ENCODE measurements at places on chromosomes 3 and 15. TPM values are rescaled to one million over a fixed set of nuclear protein-coding genes. Genes with fewer than 3 reads are reported as not detected.

DNA sequence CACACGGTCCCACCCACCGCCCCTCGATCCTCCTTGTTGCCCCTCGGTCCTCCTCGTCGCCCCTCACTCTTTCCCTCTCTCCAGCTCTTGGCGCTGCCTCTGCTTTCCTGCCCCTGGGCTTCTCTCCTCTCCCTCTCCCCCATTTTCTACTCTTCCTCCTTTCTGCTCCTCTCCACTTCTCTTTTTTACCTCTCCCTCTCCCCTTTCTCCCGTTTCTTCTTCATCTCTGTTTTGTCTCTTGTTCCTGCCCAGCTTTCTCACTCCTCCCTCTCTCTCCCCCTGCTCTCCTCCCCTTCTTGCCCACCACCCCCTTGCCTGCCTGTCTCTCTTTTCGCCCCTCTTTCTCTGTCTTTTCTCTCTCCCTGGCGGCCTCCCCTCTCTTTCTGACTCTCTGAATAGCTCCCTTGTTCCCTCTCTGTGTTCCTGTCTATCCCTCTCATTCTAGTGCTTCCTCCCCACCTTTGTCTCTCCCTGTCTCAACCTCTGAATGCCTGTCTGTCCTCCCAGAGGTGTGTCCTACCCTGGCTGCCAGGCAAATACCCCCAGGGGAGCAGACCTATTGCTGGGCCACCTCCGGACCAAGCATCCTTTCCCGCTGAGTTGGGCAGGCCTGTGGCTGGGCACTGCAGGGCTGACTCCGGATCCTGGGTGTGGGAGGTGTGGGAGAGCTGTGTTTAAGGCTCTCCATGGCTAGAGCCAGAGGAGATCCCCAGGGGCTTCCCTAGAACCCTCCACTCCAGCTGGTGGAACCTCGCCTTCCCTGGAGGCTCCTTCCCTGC is 41.0 kb downstream of the EPHB3 start:
- DNase-seq, result no peak

DNA sequence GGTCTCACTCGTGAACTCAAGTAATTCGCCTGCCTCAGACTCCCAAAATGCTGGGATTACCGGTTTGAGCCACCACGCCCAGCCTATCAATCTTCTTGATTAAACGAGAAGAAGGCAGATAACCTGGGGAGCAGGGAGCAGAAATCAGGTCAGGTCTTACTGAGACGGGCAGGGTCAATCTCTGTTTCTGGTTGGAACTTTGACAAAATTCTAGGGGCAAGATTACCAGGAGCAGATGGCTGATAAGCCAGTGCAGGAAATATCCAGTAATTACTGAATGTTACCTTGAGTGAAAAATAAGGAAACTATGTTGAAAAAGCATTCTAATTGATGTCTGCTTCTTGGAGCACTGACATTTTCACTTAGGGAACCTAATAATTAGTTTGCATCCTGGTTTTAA is 24.4 kb upstream of the GOLM2 start:
- DNase-seq, result no peak

DNA sequence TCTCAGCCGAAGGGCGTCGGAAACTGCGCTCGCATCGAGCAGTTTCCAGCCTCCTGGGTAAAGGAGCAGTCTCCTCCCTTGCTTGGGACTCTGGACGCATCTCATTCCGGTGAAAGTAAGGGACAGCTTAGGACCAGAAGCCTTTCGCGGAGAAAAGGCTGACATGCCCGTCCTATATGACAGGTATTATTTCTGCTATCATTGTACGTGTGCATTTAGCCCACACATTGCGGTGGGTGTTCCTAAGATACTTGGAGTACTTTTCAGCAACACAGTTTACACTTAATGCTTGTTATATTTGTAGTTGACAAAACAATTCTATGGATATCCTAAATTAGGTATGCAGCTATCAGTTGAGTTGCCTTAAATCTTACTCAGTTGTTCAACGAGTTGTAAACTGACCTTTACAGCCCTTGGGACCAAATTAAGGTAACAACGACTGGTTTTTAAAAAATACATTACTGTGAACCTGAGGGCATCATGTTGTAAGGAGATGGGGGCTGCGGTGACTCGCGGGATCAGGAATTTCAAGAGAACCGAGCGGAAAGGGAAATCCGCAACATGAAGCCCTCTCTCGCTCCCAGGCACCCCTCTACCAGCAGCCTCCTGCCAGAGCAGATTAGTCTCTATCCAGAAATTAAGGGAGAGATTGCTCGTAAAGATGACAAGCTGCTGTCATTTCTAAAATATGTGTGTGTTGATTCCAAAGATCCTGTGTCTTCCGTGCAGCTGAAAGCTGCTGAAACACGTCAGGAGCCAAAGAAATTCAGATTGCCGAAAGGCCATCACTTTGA is 632 bp upstream of the COPS2 start:
- no peak for DNase-seq

DNA sequence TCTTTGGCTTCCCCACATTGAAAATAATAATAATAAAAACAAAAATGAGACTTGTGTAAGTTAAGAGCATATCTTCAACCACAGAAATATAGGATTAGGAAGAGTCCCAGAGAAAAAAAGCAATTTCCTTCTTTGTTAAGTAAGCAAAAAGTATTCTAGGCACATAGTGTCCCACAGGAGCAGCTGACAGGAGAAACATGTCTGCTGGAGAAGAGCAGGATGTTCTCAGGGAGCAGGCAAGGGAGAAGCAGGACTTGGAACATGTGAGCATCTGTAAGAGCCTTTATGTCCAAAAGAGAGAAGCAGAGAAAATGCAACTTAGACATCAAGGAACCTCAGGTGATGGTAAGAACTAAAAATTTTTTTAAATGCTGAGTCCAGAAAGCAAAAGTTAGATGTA is 39.0 kb downstream of the TTC23 start:
- DNase-seq, result no peak

- no peak for DNase-seq
Observed at GRCh38 chr15:58440158-58440910, 8.5 kb downstream of the LIPC start.

GRCh38 chr3:38260474-38260873 is 5.1 kb upstream of the SLC22A13 start:
- DNase-seq, result no peak

GRCh38 chr3:15845475-15845874 is 47.7 kb upstream of the ANKRD28 start:
- DNase-seq, result no peak

DNA sequence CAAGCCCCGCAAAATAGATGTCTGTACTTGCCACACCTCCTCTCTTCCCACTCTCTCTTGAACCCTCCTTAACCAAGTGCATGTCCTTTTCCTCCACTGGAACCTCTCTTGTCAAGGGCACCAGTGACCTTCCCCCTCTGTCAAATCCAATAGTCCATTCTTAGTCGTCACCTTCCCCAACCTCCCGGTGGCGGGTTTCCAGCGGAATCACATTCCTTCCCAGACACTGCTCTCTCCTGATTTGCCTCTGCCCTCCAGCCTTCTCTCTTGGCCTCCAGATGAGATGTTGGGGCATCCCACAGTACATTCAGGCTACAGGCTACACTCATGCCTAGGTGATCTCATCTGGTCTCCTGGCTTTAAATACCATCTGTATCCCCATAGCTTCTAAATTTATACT is 31.1 kb downstream of the SCN5A start:
- no peak for DNase-seq

RBP2 gene
- total RNA-seq, result not detected

GRCh38 chr3:111910806-111911205 is 51.7 kb downstream of the PHLDB2 start:
- DNase-seq, result peak; percentile 40

GRCh38 chr15:80155001-80155377 is 2.2 kb downstream of the FAH start:
- no peak for DNase-seq

DPH3 gene
- 11.5 TPM for total RNA-seq

GRCh38 chr15:51861557-51862359 is 32.3 kb downstream of the TMOD3 start:
- DNase-seq, result no peak

DNA sequence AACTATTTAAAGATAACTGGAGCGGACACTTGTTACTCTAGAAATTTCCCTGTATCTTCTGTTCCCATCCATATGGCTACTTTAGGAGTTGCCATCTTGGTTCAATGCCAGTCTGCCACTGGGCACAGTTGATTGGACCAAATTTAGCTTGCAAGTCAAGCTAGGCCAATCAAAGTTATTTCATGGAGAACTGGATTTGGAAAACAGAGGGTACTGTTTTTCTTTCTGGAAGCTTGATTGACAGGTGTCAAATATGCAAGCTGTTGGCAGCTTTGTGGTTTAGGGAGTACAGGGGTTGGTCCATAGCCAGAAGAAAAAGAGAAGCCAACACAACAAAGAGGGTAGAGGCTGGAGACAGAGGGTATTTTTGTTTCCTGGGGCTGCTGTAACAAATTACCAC is 33.4 kb upstream of the KLHL25 start:
- no peak for DNase-seq

DNA sequence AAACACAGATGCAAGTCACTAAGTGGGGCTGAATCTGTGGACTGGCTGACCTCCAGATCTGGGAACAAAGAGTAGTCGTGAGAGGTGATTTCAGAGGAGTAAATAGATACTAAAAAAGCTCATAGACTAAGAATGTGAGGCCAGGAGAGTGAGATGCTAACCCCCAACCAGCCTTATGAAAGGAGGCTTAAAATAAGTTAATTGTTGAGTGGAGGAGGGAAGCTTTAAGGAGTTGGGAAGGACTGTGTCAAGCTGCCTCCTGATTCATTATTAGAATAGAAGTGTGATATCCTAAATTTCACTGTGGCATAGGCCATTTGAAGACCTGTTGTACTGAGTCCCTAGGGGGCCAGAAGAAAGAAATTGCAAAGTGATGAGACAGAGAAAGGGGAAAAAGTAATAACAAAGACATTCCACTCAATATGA is 107.6 kb downstream of the RBPMS2 start:
- no peak for DNase-seq

DNA sequence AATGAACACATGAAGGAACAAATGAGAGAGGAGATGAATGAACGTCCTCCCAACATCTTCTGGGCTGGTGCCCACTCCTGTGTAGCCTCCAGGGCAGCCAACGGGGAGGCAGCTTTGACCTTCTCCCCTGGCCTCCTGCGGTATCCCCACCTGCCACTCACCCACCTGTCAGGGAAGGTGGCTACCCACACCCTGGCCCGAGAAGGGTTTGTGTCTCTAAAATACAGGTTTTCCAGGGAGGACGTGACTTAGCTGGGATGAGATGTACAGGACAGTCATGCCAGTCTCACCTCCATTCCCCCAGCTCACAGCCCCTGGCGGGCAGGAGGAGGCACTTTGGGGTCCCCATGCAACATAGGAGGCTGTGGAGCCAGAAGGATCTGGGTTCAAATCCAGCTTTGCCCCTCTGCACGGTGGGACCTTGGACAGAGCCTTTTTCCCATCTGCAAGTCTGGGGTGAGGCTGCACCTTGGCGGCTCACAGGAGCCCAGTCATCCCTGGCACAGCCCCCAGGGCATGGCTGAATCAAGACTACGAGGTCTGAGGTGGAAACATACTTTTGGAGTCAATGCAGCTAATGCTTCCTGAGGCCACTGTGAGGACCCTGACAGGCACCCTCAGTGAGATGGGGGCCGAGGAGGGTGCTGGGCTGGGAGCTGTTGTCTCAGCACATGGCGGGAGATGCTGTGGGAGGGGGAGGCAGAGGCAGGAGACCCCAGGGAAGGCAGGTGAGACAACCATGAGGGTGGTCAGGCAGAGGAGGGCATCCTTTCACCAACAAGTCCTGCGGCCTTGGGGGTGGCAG is 11.1 kb upstream of the PLXND1 start:
- no peak for DNase-seq

IL17RC gene
- 23.0 TPM for total RNA-seq

- no peak for DNase-seq
Observed at GRCh38 chr15:98955961-98956723, 51.5 kb downstream of the PGPEP1L start.

SNX22 gene
- total RNA-seq, result not detected

GRCh38 chr3:154728285-154728684 is 298.3 kb upstream of the GPR149 start:
- DNase-seq, result no peak

Data from H4 (cell line).